ENCODE measurements at places on chromosomes 3 and 15.

- DNase-seq, result no peak
These were observed 244.3 kb upstream of the MCTP2 start for GRCh38 chr15:93987068-93987467.

DNA sequence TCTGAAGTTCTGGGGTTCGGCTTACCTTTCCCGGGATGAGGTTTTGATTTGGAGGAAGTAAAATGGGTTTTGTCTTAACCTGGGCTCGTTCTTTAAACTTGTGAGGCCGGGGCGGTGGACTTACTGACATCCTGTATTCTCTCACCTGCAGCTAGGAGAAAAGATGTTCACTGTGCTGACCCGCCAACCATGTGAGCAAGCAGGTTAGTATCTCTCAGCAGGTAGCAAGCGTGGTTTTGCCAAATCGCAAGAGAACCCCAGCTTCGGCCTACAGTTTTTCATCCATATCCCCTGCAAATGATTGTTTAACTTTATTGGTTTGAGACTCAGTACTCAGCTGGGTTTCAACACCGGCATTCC lies 891 bp downstream of the ENTPD3 start:
- DNase-seq, result no peak

- DNase-seq, result no peak
These were observed 315.8 kb upstream of the MEIS2 start for GRCh38 chr15:37416103-37416502.

DNA sequence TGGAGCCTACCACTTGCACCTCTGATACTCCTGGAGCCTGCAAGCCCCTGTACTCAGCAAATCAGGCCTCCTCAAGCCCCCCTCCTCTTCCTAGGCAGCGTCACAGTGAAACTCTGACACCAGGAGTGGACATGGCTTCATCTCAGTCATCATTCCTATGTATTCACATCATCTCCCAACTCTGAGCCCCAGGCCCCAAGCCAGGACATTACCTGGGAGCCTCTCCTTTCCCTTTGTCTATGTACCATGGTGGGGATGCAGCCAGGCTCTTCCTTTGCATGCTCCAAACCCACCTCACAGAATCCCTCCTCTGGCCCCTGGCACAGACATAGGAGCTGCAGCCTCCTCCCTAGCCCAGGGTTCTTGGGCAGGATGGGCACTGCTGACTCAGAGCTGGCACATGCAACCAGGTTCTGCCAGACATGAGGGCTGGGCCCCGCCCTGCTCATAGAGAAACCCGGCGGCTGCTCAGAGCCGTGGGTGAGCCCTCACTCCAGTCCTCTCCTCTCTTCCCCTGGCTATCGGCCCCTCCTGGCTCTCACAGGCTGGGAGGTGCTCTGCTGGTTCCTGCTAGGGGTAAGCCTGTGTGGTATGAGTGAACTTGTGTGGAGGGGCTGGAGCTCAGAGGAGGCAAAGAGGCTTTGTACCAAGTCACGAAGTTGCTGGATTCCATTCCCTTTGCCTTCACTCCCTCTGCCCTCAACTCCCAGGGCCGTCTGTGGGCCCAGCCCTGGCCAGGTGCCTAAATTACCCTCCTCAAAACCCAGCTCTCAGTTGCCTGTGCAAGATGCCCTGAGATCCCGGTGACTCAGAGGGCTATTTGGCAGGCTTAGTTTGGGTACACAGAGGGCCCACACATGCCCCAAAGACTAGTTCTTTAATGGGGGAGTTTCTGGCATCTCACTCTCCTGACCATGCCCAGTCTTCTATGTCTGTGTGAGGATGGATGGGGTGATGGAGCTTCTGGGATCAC lies 1.9 kb upstream of the PLCD1 start:
- DNase-seq, result no peak

GRCh38 chr3:172057624-172058327 lies 18.4 kb downstream of the FNDC3B start:
- no peak for DNase-seq

DNA sequence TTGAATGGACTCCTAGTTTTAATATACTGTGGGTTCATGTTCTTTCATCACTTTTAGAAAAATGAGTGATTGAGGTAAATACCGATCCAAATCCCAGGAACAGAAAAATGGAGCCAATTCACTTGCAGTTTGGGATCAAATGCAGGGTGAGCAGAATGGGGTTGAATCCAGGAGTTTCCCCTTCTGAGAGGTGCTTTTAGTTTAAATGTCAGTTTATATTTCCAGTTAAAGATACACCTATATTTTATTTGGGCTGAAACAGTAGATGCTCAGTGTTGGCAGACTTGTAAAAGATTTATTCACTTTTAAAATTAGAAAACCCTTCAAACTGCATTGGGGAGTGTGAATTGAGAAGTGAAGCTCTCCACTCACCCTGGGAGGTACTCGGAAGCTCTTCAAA lies 2.6 kb downstream of the TRIM71 start:
- no peak for DNase-seq

DNA sequence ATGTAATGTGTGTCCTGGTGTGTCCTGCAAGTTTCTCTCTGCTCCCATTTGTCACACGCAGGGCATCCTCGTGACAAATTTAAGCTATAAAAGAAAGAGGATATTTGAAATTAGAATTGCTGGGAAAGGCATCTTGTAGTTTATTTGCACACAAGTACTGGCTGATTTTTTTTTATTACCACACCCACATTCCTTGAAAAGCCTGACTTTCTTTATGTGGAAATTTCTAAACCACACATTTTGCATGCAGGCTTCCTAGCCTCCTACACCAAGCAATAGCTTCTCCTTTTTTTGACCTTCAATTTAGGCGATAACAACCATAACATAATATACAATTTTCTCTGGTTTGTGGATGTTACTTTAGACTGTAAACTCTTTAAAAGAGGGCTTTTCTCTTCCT lies 126.1 kb downstream of the SERPINI1 start:
- DNase-seq, result no peak

- DNase-seq, result no peak
These were observed 40.6 kb downstream of the ILDR1 start for GRCh38 chr3:121981473-121981872.

DNA sequence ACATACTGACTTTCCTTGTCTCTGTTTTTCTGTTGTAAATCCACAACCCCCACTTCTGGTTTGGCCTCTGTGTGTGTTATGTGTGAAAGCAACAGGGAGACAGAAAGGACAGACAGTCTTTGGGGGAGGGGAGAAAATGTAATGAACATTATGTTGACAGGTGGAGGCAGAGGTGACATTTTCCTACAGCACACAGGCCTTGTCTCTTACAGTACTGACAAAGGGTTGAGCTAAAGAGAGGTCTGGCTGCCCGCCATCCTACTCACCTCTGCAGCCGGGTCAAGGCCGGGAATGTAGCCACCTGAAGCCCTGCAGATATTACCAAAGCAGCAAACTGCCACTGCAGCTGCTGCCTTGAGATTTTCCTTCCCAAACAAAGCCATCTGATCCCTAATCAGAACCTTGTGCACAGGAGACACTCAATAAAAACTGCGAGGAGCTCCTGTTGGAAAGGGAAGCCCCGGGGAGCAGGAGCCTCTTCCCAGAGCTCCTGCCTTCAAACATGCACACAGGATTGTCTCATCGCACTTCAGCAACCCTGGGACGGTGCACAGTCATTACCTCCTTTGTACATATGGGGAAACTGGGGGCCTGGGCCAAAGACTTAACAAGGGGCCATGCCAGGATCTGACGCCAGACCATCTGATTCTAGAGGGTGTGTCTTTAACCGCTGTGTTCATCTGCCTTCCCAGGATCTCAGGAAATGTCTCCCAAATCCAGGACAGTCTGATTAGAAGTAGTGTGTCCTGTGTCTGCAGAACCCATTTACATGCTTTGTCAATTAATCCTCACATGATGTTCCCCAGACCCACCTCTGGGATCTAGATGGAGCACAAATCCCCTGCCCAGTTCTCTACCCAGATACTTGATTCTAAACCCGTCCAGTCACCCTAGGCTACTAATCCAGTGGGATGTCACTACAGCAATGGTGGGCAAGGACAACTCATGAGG lies 14.2 kb downstream of the MYO5C start:
- no peak for DNase-seq
